ENCODE measurements at places on chromosomes 16 and 17.

DNA sequence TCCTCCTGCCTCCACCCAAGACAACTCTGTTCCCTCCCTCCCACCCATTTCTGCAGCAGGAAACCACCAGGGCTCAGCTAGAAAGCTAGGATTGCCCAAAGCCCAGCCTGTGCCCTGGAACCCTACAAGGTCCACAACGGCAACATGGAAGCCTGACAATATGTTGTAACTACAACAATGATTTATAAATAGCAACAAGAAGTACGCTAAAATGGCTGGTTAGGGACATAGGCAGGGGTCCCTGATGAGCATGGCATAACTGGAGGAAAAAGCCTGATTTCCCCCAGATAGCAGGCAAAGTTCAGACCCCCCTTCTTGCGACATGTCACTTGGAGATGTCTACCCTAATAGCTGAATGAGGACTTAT, 6.6 kb downstream of the ST3GAL2 start:
- peak overlapping the region; percentile 93 for H3K27ac ChIP-seq
- peaks cover 16% of the 10 kb centered on the region for H3K36me3 ChIP-seq
- H3K4me3 ChIP-seq, result no peak overlapping the region

- H3K27me3 ChIP-seq, result peaks cover 13% of the 10 kb centered on the region
- peaks cover 8% of the 10 kb centered on the region for H3K36me3 ChIP-seq
- H3K4me1 ChIP-seq, result peaks cover 7% of the 10 kb centered on the region
- no peak for DNase-seq
- H3K4me3 ChIP-seq, result peak overlapping the region; percentile 67
Measured at GRCh38 chr16:67941469-67942199, 2.3 kb downstream of the LCAT start.

DNA sequence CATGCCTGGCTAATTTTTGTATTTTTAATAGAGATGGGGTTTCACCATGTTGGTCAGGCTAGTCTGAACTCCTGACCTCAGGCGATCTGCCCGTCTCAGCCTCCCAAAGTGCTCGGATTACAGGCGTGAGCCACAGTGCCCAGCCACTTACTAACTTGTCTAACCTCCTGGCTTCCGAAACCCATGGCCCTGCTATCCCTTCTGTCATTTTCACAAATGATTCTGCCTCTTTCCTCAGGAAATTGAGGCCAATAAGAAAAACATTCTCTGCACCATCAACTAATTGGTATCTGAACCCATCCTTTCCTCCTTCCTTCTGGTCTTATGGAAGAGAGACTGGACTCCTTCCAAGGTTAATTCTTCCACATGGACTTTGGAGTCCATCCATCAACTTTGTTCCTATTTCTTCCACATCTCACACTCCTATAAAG, 27.9 kb upstream of the TNRC6A start:
- H3K27ac ChIP-seq, result no peak overlapping the region
- DNase-seq, result no peak
- peaks cover 4% of the 10 kb centered on the region for H3K4me1 ChIP-seq
- H3K4me3 ChIP-seq, result no peak overlapping the region
- H3K27me3 ChIP-seq, result peaks cover 4% of the 10 kb centered on the region

DNA sequence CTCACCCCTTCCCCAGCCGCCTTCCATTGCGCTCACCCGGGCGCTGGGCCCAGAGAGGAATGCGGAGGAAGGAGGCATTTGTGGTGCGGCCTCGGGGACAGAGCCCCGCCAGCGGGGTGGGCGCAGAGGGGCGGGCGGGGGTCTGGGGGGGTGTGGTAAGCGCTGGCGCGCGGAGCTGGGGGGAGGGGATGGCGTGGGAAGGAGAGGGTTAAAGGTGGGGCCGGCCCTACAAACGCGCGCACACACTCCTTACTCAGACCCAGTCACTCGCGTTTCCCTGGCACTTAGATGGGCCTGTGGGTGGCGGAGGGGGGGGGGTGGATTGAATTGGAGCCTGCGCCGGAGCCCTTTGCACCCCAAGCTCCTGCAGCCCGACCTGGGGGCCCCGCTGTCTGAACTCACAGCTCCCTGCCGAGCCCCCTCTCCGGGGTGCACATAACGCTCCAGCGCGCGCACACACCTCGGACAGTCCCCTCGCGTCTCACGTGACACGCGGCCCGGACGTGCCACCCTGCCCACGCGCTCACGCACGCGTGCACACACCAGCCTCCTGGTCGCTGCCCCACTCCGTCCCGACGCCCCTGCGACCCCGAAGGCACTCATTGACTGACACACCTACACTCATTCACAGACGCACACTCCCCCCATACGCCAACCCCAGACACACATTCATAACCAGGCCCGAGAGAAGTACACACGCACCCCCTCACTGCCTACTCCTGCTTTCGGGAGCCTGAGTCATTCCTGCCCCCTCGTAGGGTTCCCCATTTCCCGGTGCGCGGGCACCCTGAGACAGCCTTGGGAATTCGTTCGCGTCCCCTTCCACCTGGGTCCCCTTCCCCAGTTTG, 844 bp downstream of the TBKBP1 start:
- DNase-seq, result peak; percentile 37
- H3K4me3 ChIP-seq, result peak overlapping the region; percentile 96
- H3K27ac ChIP-seq, result peak overlapping the region; percentile 87
- H3K4me1 ChIP-seq, result peaks cover 52% of the 10 kb centered on the region

- no peaks in the 10 kb centered on the region for H3K36me3 ChIP-seq
- no peak overlapping the region for H3K27ac ChIP-seq
- H3K27me3 ChIP-seq, result peaks cover 2% of the 10 kb centered on the region
- H3K4me1 ChIP-seq, result no peaks in the 10 kb centered on the region
- no peak overlapping the region for H3K4me3 ChIP-seq
Measured at GRCh38 chr16:5490499-5490898, 392.9 kb upstream of the EEF2KMT start.

GRCh38 chr17:75683583-75683982, 16.4 kb downstream of the SAP30BP start:
- no peak overlapping the region for H3K27ac ChIP-seq
- H3K4me1 ChIP-seq, result peaks cover 53% of the 10 kb centered on the region
- DNase-seq, result no peak
- H3K4me3 ChIP-seq, result no peak overlapping the region
- peaks cover 5% of the 10 kb centered on the region for H3K27me3 ChIP-seq

DNA sequence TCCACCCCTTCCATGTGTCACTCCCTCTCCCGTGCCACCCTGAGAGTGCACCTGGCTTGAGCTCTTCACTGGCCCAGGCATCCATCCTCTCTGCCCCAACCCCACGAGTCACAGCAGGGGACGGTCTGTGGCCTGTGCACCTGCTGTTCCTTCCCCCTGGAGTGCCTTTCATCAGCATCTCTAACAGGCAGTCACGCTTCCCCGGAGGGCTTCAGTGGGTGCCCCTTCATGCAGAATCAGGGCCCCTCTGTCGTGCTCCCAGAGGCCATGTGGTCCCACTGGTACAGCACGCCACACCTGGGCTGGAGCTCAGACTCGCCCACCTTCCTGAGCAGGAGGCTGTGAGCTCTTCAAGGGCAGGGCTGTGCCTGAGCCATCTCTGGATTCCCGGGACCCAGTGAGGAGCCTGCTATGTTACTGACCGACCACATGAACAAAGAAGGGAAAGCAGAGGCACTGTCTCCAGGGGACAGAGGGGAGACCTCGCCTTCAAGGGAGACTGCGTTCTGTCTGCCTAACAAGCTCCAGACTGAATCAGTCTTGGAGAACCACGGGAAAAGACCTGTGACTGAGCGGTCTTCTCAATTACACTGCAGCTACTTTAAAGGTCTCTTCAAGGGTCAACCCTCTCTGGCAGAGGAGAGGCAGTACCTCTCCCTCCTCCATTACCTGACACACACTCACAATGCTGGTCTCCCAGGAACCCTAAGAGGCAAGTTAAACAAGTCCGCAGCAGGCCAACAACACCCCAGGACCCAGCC, 78.8 kb upstream of the DOC2B start:
- H3K27ac ChIP-seq, result no peak overlapping the region
- no peak overlapping the region for H3K4me3 ChIP-seq
- peaks cover 8% of the 10 kb centered on the region for H3K4me1 ChIP-seq
- peaks cover 19% of the 10 kb centered on the region for H3K36me3 ChIP-seq
- DNase-seq, result no peak

DNA sequence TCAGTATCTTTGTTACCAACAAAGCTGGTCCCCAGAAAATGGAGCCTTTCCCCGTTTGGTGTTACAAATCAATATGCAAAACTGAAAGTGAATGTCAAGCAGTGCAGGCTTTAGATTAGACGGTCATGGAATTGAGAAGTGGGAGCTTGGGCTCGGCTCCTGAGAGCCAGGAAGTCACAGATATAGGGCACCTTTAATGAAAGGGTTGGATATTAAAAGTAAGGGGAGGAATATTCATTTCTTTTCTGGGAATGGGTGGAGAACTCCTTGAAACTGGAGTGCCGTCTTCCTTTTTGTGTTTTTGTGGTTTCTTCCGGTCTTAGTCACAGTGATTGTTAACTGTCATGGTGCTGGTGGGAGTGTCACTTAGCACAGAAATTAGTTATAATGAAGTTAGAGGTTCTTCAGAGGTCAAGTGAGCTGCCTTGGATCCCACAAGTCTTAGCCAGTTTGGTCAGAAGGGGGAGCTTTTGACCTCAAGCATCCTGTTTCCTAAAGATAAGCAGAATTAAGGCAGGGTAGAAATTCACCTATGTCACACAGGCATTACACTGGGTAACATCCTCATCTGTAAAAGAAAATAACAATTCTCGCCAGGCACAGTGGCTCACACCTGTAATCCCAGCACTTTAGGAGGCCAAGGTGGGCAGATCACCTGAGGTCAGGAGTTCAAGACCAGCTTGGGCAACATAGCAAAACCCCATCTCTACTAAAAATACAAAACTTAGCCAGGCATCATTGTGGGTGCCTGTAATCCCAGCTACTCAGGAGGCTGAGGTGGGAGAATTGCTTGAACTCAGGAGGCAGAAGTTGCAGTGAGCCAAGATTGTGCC, 9.6 kb upstream of the EIF1 start:
- no peak for DNase-seq
- H3K4me1 ChIP-seq, result peaks cover 11% of the 10 kb centered on the region
- peaks cover 3% of the 10 kb centered on the region for H3K36me3 ChIP-seq
- H3K4me3 ChIP-seq, result no peak overlapping the region

GRCh38 chr16:4350787-4351659, at the start of gene PAM16:
TSS of gene PAM16 (minus strand) at chr16:4351321. CDS start at chr16:4351234, 87 bp downstream.
- peaks cover 8% of the 10 kb centered on the region for H3K27me3 ChIP-seq
- H3K27ac ChIP-seq, result peak within 1 kb of the TSS; percentile 88
- H3K4me1 ChIP-seq, result peaks cover 15% of the 10 kb centered on the region
- peak; percentile 99 for DNase-seq

DNA sequence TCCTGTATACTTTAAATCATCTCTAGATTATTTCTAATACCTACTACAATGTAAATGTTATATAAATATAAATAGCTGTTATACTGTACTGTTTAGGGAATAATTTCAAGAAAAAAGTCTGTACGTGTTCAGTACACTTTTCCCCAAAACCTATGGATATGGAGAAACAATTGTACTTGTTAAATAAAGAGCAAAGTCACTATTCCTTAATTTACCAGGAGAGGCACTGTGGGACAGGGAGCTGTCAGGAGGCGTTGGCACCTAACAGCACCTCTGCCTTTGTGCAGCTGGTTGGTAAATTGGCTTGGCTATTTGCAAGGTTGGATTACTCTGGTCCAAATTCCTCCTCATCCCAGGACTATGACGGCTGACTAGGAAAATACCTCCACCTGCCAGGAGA, 28.0 kb downstream of the CRHR1 start:
- H3K27me3 ChIP-seq, result no peaks in the 10 kb centered on the region
- no peak overlapping the region for H3K4me3 ChIP-seq
- no peak overlapping the region for H3K27ac ChIP-seq

GRCh38 chr16:11087691-11088073, 143.3 kb downstream of the CLEC16A start:
- H3K4me3 ChIP-seq, result no peak overlapping the region
- peaks cover 9% of the 10 kb centered on the region for H3K36me3 ChIP-seq
- peaks cover 2% of the 10 kb centered on the region for H3K27me3 ChIP-seq
- H3K4me1 ChIP-seq, result peaks cover 4% of the 10 kb centered on the region
- H3K27ac ChIP-seq, result no peak overlapping the region

DNA sequence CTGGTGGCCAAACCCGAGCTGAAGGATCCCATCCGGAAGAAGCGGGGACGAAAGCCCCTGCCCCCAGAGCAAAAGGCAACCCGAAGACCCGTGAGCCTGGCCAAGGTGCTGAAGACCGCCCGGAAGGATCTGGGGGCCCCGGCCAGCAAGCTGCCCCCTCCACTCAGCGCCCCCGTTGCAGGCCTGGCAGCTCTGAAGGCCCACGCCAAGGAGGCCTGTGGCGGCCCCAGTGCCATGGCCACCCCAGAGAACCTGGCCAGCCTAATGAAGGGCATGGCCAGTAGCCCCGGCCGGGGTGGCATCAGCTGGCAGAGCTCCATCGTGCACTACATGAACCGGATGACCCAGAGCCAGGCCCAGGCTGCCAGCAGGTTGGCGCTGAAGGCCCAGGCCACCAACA, 5.9 kb downstream of the CBX2 start:
- H3K27ac ChIP-seq, result no peak overlapping the region
- DNase-seq, result no peak
- H3K4me1 ChIP-seq, result peaks cover 37% of the 10 kb centered on the region
- H3K4me3 ChIP-seq, result no peak overlapping the region
- H3K27me3 ChIP-seq, result peaks cover 18% of the 10 kb centered on the region

DNA sequence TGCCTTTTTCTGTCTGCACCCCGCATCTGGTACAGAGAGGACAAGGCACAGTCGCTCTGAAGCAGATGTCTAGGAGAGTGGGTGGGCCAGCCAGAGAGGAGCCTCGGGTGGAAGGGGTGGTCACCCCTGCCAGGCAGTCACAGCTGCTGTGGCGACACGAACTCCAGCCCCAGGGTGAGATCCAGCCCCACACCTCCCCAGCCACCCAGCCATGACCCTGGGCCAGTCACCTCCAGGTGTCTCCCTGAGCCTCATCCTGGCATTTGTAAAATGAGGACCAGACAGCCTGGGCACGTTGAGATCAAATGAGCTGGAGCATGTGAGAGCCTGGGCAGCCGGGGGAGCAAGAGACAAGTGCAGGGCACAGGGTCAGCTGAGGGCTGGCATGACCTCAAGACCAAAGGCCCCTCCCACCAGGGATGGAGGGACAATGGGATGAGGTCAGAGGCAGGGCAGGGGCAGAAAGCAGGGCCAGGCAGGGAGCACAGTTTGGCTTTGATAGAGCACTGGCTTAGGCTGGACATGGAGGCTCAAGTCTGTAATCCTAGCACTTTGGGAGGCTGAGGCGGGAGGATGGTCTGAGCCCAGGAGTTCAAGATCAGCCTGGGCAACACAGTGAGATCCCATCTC, 7.7 kb downstream of the ADAM11 start:
- H3K4me3 ChIP-seq, result no peak overlapping the region
- peaks cover 2% of the 10 kb centered on the region for H3K27me3 ChIP-seq
- no peaks in the 10 kb centered on the region for H3K4me1 ChIP-seq
- H3K27ac ChIP-seq, result no peak overlapping the region
- no peak for DNase-seq

Data from endothelial cell (in vitro differentiated cells).